Astrocyte of the spinal cord (primary cell): ENCODE measurements at places on chromosomes 13 and 19.

- DNase-seq: no peak
These were observed 6.0 kb downstream of the DBP start for GRCh38 chr19:48631225-48631624.

GRCh38 chr13:23828086-23828485, 61.1 kb downstream of the MIPEP start:
- no peak for DNase-seq

DNA sequence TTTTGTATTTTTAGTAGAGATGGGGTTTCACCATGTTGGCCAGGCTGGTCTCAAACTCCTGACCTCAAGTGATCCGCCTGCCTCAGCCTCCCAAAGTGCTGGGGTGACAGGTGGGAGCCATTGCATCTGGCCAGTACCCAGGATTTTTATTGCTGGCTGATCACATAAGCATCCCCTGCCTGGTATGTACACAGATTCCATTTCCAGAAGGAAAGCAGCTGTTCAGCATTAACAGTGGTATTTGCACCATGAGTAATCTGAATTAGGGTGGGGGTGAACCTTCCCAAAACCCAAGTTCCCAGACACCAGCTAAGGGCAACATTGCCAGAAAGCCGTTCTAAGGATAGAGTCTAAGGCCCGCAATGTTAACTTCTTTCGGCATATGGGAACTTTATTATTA, 7.3 kb downstream of the ZNF555 start:
- DNase-seq: no peak

DNA sequence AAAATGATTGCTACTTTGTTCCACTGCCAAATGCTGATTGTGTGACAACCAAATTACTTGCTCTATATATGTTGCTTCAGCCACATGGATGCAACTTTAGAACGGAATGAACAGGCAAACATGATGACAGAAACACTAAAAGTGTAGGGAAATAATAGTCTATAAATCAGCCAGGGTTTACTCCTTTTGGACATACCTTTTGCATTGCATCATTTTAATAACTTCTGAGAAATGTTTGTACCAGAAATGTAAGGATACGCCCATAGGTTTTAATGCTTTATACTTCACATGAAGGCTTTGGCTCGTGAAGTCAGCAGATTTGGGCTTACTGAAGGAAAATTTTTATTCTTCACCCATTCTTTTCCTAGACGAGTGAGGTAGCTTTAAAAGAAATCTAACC, 141.0 kb downstream of the POSTN start:
- no peak for DNase-seq

DNA sequence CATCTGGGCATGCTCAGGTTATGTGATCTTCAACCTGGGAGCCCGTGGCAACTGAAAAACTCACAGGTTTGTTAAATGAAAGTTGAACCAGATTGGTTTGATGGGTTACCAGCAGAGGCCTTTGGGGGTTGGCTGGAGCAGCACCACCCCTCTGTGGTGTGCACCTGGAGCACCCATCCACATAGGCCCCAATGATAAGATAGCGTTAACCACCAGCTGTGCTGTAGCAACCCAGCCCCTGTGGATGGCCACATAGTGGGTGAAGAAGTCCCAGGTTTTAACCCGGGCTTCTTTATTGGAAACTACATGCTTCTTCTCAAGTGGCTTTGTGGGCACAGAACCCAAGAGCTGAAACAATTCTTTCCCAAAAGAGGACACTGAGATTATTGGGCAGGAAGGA, 22.6 kb upstream of the MTIF3 start:
- DNase-seq: no peak
